ENCODE measurements at places on chromosomes 7 and 10.
A peak's percentile ranks its signal among the peaks of the same experiment; 100 is the strongest.

DNA sequence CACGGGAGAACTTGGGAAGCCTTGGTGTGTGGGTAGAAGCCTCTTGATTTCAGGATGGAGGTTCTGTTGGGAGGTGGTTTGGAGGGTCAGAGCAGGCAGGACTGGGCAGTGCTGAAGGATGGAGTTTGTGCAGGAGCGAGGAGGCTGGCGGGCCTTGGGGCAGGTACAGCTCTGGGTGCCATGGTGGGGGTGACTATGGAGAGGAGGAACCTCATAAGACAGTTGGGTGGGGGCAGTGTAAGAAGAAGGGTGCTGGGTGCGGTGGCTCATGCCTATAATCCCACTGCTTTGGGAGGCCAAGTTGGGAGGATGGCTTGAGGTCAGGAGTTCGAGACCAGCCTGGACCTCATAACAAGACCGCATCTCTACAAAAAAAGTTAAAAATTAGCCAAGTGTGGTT is 54.7 kb upstream of the GTF2IRD1 start:
- DNase-seq, result no peak

GRCh38 chr10:68550747-68551411 is 9.3 kb upstream of the TET1 start:
- DNase-seq, result peak; percentile 82

GRCh38 chr7:158204453-158204852 is 383.2 kb downstream of the PTPRN2 start:
- no peak for DNase-seq

GRCh38 chr7:68977385-68978055 is 620.8 kb upstream of the AUTS2 start:
- no peak for DNase-seq

- no peak for DNase-seq
Measured at GRCh38 chr7:120731271-120731670, 126.7 kb downstream of the TSPAN12 start.

- DNase-seq, result no peak
Measured at GRCh38 chr7:100641860-100642533, 645 bp upstream of the TFR2 start.

- no peak for DNase-seq
Measured at GRCh38 chr10:95819620-95820329, 63.8 kb downstream of the ENTPD1 start.

DNA sequence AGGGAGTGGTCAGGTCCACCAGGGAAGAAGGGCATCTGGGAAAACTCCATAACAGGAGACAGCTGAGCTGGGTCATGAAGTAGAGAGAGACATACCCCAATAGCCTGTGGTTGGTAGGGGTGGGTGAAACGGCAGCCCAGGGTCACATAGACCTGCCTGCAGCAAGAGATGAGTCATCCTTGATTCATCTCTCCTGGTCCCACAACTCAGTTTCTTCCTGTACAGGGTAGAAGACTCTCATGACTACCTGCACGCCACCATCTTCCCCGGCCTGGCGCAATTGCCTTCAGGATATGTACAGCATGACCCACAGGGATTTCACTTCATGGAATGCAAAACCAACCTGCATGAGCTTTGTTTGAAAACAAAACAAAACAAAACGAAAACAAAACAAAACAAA is 45.1 kb upstream of the ADAM12 start:
- peak; percentile 13 for DNase-seq

- DNase-seq, result peak; percentile 37
Measured at GRCh38 chr7:118183428-118183785, 557 bp upstream of the LSM8 start.

GRCh38 chr7:157371296-157371695 is 34.5 kb downstream of the DNAJB6 start:
- no peak for DNase-seq
